ENCODE measurements at places on chromosomes 6 and 20.

DNA sequence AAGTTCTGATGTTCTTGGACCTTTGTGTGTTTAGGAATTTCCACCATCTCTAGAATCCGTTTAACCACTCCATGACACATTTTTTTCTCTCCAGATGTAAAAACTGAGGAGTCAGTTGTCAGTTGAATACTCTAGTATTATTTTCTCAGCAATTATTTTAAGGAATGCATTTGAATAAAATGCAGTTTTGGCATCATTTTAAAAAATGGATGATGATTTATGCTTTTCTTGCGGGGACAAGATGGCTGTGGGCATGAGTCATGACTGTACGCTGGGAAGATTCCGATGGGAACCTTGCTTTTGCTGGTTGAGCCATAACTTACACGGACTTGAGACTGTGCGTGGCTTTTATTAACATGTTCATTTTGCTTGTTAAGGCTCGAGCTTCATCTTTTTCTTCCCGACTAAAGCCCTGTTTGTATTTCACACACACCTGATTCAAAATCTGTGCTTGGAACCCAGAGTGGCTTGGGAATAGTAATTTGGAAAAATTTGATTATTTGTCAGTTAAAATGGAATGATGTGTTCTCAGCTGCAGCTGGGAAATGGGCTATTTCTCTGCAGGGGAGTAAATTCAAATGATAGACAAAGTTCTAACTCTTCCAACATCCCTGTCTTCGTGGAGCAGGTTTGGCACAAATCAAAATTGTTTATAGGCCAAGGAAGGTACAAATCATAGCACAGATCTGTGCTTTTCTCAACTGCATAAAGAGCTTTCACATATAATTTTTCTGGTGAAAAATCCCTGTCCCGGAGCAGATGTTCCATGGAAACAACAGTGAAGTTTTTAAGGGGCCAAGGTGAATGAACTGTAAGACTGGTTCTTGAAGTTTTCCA lies 470.5 kb upstream of the JAG1 start:
- no peak for DNase-seq

DNA sequence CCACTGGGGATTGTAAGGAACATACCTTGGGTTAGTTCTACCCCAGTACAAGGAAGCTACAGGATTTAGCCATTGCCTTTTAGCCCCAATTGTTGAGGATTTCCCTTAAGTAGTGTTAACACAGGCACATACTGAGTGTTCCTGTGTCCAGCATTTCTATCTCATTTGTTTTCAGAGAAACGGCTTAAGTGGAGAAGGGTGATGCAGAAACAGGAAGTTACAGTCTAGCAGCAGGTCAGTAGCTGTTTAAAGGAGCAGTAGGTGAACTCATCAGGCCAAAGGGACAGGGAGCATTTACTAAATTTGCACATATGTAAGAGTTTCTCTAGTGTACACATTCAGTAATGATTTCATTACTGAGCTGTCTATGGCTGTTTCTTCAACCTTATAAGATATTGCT lies 644.2 kb upstream of the GJE1 start:
- DNase-seq = no peak

- no peak for DNase-seq
Measured at GRCh38 chr6:10343320-10343719, 71.6 kb downstream of the TFAP2A start.

DNA sequence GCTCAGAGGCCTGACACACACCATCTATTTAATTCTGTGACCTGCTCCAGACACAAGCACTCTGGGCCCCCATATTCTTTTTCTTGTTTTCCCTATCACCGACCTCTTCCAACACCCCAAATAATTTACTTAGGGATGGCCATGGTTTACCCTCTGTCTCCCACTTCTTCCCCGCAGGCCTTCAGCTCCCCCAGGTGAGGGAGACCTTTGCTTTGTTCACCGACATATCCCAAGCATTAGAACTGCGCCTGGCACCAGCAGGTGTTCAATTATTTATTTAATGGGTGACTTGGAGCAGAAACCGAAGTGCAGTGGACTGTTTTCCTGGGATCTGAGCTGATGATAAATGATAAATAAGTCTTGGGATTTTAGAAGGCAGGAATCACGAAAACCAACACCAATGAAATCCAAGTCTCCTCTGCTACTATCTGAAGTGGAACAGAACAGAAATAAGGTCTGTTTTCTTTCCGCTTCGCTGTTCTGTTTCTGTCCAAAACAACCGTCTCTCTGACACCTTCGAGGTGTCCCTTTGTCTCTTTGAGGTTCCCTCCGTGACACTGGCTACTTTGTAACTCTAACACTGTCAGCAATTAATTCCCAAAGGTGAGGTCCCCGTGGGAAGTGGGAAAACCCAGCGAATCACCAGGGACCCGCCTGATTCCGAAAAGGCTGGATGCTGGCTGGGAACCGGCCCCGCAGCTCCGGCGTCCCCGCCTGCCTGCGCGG lies 1.1 kb upstream of the RIN2 start:
- DNase-seq = no peak

DNA sequence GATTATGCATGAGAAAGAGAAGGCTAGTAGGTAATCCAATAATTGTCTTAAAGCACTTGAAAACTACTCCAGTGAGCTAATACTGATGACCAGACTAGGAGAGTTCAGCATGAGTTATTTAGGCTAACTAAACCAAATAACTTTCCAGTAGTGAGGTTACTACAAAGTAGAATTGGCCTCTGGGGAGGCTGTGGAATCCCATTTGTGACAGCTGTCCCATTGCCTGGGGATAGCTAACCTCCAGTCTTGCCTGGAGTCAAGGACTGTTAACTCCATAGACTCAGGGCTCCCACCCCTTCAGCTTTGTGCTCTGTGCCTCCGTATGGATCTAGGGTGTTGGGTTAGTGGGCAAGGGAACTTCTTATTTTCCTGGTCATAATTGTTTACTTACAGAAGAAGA lies 51.0 kb downstream of the KCNQ5 start:
- DNase-seq = no peak

- DNase-seq = no peak
Measured at GRCh38 chr6:7119272-7119801, 11.6 kb downstream of the RREB1 start.

GRCh38 chr6:158109748-158110147 lies 58.3 kb downstream of the SERAC1 start:
- no peak for DNase-seq

GRCh38 chr20:63617092-63617875 lies 9.6 kb downstream of the GMEB2 start:
- no peak for DNase-seq

- no peak for DNase-seq
Measured at GRCh38 chr6:3913077-3913957, 64.1 kb downstream of the FAM50B start.

- no peak for DNase-seq
Measured at GRCh38 chr6:156848533-156848932, 71.4 kb downstream of the ARID1B start.

DNA sequence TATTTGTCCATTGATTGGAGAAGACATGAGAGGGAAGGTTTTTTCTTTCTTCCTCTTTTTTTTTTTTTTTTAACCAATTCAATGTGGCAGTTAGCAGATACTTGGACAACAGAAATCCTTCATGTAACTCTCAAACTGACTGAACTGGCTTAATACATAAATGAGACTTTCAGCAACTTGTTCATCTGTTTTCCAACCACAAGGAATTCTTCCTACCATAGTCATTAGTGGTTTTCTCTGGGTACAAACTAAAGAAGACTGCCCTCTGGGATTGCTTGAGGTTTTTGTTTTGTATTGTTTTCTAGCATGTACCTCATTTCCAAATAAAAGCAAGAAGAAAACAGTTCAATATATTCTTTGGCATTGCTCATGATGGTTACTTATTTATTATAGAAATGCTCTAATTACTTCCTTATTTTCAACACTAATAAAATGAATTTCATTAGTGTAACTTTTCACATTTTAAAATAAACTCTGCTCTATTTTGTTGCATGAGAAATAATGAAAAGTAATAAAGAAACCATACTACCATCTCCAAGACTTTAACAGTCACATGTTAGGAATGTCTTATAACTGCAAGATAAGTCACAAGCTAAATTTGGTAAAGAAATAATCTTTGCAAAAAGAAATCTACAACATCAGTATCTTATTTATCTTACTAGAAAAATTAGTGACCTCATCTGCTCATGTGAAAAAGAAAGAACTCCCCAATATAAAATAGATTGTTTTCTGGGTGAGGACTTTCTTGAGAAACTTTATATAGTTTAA lies 52.0 kb downstream of the ME1 start:
- no peak for DNase-seq

- DNase-seq = no peak
Measured at GRCh38 chr20:36333841-36334240, 27.7 kb downstream of the DLGAP4 start.

- DNase-seq = no peak
Measured at GRCh38 chr20:708956-709355, 33.4 kb upstream of the SCRT2 start.

DNA sequence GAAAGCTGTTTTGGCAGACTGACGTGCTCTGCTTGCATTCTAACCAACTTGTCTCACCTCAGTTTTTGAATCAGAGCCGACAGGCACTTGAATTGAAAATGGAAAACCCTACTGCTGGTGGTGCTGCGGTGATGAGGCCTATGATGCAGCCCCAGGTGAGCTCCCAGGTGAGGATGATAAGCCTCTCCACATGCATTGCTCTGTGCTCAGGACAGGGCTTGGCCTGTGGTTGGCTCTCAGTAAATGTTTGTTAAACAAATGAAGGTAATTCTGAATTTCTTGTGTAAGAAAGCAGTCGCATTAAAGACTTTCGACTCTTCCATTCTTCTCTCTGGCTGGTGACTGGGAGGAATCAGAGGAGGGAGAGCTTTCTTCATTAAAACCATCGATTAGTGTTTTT lies 136.3 kb downstream of the SULF2 start:
- DNase-seq = no peak

DNA sequence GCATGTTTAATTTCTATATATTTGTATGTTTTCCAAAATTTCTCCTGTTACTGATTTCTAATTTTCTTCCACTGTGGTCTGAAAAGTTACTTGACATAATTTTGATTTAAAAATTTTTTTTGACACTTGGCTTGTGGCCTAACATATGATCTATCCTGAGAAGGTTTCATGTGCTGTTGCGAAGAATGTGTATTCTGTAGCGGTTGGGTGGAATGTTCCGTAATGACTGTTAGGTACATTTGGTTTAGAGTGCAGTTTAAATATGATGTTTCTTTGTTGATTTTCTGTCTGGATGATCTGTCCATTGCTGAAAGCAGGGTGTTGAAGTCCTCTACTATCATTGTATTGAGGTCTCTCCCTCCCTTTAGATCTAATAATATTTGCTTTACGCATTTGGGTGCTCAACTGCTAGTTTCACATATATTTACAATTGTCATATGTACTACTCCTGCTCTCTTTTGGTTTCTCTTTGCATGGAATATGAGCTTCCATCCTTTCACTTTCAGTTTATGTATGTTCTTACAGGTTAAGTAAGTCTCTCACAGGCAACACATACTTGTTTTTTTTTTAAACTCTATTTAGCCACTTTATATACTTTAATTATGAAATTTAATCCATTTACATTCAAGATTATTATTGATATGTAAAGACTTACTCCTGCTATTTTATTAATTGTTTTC lies 19.5 kb upstream of the EDN1 start:
- DNase-seq = no peak

GRCh38 chr6:130671577-130671976 lies 155.6 kb upstream of the SMLR1 start:
- DNase-seq = no peak

DNA sequence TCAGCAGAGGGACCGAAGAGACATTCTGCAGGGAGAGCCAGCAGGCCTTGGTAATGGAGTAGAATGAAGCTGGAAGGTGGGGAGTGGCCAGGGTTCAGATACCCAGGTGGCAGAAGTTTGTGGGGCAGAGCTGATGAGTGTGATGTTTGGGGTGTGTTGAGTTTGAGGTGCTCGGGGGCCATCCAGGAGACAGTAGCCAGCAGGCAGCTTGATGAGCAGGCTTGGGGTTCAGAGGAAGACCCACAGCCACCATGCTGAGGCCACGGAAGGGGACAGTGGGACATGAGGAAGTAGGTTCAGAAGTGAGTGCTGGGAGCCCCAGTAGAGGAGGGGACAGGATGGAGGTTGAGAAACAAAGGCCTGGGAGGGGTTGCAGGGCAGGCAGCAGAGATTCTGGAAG lies 11.1 kb upstream of the FOXS1 start:
- no peak for DNase-seq

DNA sequence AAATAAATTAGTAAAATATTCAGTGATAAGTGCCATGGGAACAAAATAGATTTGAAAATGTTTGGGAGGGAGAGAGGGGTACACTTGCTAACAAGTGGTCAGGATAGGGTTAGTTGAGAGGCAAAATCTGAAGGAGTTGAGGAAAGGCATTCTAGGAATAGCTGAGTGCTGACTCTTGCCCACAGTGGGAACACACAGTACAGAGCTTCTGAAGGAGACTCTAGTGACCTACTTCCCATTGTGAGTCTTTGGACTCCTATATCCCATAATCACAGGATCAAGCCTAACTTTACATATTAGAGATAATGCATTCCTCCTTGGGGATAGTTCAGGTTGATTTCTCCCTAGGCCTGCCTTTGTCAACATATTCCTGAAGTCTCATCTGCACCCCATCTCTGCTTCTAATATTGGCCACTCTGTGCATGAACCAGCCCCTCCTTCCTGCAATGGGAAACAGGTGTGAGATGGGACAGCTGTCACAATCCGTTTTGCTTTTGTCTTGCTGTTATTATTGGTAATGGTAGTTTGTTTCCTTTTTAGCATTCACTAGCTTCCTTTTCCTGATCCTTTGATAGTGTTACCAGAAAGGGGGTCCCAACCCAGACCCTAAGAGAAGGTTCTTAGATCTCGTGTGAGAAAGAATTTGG lies 2.6 kb upstream of the TRIM38 start:
- no peak for DNase-seq

GRCh38 chr6:22622351-22622750 lies 53.0 kb downstream of the HDGFL1 start:
- DNase-seq = no peak

GRCh38 chr20:25065072-25065624 lies 7.2 kb upstream of the ACSS1 start:
- no peak for DNase-seq

- no peak for DNase-seq
Measured at GRCh38 chr6:13355999-13356785, 27.9 kb upstream of the TBC1D7 start.

GRCh38 chr6:157064502-157064901 lies 258.8 kb downstream of the TMEM242 start:
- DNase-seq = no peak

DNA sequence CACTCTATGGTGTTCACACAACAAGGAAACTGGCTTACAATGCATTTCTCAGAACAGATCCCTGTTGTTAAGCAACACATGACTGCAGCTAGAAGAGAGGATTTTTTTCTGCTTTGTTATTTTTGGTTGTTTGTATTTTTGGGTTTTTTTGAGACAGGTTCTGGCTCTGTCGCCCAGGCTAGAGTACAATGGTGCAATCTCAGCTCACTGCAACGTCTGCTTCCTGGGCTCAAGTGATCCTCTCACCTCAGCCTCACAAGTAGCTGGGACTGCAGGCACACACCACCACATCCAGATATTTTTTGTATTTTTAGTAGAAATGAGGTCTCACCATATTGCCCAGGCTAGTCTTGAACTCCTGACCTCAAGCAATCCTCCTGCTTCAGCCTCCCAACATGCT lies 12.7 kb downstream of the CD24 start:
- DNase-seq = no peak
